Astrocyte of the cerebellum (primary cell): ENCODE measurements at places on chromosomes 7 and 10.

DNA sequence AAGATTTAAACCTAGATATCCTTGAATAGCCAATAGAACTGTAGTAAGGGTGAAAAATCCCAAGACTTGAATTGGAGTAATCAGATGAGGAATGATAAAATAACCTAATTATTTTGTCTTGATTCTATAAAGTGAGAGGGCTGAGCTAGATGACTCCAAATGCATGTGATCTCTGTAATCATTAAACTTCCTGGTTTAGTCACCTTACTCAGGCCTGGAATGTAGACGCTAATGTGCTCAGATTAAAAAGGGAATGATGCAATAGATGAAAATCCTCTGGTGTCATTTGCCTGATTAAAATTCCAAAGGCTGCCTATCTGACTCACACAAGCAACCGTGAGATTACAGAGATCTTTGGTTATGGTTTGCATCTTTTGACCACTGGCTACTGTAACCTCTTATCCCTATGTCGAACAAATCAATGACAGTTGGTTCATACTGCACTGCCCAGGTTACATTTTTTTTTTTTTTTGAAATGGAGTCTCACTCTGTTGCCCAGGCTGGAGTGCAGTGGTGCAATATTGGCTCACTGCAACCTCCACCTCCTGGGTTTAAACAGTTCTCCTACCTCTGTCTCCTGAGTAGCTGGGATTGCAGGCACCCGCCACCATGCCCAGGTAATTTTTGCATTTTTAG, 2.9 kb upstream of the HKDC1 start:
- peak; percentile 71 for DNase-seq

DNA sequence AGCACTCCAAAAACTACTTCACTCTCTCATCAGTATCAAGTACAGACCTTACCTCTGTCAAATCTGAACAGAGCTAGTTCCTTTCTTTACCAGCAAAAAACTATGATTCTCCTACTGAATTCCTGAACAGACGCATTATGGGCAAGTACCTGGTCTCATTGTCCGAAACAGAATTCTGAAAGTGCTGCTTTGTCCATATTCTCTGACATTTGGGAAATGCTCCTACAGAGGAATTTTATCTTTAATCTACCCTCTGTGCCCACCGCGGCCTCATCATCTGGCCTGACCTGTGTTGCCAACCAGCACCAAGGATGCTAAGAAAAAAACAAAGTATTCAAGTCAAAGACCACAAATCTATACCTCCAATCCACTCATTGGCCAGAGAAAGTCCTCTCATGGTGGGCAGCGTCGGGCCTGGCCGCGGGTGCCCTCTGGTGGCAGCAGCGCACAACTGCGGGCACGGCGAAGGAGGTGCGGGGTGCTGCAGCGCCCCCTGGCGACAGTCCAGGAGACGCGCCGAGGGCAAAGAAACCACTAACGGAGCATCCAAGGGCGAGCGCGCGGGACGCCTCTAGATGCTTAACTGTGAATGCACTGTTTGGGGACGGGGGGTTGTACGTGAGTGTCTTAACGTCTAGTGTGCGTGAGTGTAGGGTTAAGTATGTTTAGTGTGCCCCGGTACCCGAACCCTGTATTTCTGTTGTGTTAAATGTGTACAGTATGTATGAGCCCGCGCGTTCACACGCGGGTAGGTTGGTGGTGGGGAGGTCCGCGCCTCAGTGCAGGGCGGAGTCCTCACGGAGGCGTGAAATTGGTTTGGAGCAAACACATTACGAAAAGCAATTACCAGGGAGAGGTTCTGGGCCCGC, 5.0 kb upstream of the GBX1 start:
- peak; percentile 18 for DNase-seq

GRCh38 chr10:14904316-14904732, 25.7 kb downstream of the SUV39H2 start:
- no peak for DNase-seq

- no peak for DNase-seq
These were observed 56.4 kb upstream of the GNAI1 start for GRCh38 chr7:80078159-80078731.
